ENCODE measurements at places on chromosomes 2 and 18.

- DNase-seq = no peak
Measured at GRCh38 chr18:30748541-30748940, 294.0 kb downstream of the DSC3 start.

DNA sequence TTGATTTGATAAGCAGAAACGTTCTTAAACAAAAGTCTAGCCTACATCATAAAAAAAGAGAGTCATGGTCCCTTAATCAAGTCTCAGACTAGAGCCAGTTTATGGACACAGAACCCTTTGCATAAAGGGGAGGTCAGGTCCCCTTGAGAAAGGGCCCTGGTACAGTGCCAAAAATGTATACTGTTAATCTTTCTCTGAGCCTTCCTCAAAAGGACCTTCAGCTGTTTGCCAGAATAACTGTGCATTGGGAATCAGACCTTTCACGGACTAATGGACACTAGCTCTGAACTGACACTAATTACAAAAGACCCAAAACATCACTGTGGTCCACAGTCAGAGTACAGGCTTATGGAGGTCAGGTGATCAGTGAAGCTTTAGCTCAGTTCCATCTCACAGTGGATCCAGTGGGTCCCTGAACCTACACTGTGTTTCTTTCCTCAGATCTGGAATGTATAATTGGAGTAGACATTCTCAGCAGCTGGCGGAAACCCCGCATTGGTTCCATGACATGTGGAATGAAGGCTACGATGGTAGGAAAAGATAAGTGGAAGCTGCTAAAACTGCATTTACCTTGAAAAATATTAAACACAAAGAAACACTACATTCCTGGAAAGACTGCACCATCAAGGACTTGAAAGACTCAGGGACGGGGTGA is 151.4 kb downstream of the TMEFF2 start:
- DNase-seq = no peak

- DNase-seq = no peak
Measured at GRCh38 chr2:134405611-134406081, 151.8 kb downstream of the MGAT5 start.

DNA sequence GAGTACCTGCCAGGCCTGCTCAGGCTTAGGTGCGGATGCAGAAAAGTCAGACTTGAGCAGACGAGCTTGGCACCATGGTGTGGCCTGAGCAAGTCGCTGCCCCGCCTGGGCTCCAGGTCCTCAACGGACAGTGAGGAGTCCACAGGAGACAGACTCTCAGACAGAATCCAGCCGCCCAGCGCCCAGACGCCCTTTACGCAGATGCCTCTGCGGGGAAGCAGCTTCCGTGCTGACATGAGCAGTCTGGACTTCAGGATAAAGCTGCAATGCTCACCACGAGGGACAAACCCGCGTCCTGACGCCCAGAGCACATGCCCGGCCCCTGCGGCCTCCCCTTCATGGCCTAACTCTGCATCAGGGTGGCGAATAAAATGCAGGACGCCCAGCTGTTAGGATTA is 3.5 kb upstream of the MAB21L4 start:
- no peak for DNase-seq

- no peak for DNase-seq
Measured at GRCh38 chr2:204110338-204110741, 173.8 kb downstream of the ICOS start.

GRCh38 chr2:63875131-63875527 is 33.4 kb downstream of the UGP2 start:
- DNase-seq = no peak

DNA sequence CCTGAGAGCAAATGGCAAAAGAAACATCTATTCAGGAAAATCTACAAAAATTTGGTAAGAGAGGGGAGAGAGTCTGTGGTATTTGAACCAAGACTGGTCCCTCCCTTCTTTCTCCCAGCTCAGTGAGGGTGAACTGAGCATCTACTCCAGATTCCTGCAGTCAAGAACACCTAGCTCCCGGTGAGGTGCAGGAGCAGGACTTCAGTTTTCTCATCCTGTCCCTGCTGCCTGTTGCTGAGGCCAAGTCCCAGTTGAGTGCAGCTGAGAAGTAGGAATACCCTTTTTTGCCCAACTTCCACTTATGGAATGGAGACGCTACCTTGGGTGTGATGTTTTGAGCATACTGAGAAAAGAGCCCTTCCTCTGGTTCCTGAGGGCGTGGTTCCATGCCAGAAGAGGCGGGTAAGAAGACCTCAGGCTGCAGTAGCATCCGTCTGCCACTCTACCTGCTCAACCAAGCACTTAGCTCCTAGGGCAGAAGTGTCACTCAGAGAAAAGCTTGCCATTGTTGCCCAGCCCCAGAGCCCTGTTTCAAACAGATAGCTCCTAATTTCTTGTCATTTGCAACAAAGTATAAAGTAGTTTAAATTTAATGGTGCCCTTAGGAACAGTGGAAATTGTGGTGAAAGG is 112.9 kb downstream of the SOS1 start:
- no peak for DNase-seq
